ENCODE measurements at places on chromosomes 16 and 17.

- DNase-seq: no peak
Observed at GRCh38 chr16:88030498-88030897, 79.3 kb downstream of the BANP start.

- no peak for DNase-seq
Observed at GRCh38 chr16:85269165-85269564, 156.9 kb upstream of the CIBAR2 start.

DNA sequence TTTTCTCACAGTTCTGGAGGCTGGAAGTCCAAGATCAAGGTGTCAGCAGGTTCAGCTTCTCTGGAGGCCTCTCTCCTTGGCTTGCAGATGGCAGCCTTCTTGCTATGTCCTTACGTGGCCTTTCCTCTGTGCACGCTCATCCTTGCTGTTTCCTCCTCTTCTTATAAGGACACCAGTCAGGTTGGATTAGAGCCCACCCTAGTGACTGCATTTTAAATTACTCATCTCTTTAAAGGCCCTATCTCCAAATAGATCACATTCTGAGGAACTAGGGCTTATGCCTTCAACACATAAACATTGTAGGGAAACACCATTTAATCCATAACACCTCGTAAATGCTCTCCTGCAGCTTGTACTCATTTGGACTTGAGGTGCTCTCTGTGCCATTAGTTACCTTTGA is 36.3 kb downstream of the DHRS7C start:
- peak; percentile 33 for DNase-seq

GRCh38 chr16:12767897-12768296 is 35.8 kb downstream of the CPPED1 start:
- DNase-seq: no peak
